ENCODE measurements at places on chromosomes 16 and 17.

DNA sequence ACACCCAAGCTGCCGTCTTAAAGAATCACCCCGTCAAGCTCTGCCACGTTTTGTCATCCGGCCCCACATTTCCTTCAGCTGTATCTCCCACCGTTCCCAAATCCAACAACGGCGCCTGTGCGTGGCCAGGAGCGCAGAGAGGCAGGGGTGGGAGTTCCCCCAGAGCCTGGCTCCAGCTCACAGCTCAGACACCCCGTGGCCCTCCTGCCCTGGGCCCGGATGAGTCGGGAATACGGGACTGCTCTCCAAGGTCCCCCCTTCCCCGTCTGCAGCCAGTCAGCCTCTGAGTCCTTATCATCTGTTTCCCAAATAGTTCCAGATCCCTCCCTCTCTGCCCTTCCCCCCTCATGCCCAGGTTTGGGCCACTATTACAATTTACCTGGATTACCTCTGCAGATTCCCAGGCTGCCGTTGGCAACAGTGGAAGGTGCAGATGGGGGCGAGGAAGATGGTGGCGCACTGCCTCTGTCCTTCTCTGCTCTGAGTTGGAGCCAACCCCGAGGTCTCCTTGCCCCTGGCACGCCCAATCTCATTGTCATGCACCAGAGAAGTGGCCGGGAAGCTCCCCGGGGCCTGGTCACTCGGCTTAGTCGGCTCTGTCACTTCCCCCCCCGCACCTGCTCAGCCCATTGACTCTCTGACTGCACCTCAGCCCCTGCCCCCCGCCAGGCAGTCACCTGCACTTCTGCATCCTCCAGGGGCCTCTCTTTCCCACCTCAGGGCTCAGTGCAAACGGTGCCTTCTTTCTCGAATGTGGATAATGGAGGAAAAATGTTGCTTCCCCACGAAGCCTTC lies 18.3 kb upstream of the RPTOR start:
- no peak for DNase-seq

DNA sequence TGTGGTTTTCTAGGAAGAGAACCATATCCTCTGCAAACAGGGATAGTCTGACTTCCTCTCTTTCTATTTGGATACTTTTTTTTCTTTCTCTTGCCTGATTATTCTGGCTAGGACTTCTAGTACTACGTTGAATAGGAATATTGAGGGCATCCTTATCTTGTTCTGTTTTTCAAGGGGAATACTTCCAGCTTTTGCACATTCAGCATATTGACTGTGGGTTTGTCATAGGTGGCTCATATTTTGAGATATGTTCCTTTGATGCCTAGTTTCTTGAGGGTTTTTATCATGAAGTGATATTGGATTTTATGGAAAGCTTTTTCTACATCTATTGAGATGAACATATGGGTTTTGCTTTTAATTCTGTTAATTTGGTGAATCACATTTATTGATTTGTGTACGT lies 269.8 kb downstream of the MAP2K6 start:
- DNase-seq = no peak

- no peak for DNase-seq
Measured at GRCh38 chr17:1035546-1036170, 38.7 kb downstream of the TIMM22 start.

DNA sequence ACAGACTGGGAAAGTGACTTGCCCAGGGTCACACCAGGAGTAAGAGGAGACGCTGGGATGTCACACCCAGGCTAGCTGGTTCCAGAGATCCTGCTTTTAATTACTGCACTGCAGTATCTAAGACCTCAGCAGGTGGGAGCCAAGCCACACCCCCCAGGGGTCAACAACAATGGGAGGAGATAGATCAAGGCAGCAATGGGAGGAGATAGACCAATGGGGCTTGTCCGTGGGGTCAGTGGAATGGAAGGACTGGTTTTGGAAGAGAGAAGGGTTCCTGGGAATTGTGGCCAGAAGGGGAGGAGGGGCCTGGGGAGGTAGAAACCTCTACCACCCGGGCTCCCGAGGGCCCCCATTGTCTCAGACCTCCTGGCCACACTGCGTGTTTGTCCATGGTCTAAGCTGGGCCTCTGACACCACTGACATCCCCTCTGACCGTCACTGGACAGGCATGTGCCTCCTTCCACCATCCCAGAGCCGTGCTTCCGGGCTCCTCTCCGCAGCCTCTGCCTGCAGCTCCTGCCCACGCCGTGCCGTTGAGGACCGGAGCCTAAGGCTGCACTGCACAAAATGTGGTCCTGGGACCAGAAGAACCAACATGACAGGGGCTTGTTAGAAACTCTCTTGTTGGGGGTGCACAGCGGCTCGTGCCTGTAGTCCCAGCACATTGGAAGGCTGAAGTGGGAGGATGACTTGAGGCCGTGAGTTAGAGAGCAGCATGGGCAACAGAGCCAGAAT lies 69.8 kb upstream of the RPH3AL start:
- DNase-seq = no peak

Data from stimulated activated CD8-positive, alpha-beta memory T cell treated with anti-CD3 and anti-CD28 coated beads, Interleukin-2, amount 100 ng/mL, for 1 hour (primary cell).